ENCODE measurements at places on chromosomes 7 and 10.

DNA sequence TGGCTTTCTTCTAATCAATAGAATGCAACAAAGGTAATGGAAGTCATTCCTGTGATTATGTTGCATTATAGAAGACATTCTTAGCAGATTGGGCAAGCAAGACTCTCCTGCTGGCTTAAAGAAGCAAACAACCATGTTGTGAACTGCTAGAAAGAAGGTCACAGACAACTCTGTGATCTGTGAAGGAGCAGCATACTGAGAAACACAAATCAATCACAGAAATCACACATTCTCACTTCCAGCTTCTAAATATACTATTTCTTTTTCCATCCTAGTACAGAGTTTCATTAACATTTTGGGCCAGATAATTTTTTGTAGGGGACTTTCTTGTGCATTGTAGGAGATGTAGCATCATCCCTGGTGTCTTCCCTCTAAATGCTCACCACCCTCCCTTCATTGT is 28.0 kb upstream of the PALS2 start:
- DNase-seq: no peak

GRCh38 chr10:27383595-27384542 is 120.2 kb upstream of the RAB18 start:
- no peak for DNase-seq

DNA sequence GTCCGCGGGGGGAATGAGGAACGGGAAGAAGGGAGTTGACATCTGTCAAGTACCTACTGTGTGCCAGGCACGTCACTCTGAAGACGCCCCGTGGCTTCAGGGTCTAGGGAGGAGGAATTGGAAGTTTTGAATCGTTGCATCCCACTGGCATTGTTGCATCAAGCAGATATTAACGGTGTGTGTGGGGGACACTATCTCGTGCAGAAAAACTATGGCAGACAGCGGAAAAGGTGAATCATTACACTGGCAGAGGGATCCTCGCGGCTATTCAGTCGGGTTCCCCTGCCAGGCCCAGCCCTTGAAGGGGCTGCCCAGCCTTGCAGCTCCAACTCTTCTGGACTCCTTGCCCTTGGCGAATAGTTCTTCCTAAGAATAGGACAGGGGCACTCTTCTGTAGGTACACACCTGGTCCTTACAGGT is 1.0 kb upstream of the KIAA1549 start:
- no peak for DNase-seq

DNA sequence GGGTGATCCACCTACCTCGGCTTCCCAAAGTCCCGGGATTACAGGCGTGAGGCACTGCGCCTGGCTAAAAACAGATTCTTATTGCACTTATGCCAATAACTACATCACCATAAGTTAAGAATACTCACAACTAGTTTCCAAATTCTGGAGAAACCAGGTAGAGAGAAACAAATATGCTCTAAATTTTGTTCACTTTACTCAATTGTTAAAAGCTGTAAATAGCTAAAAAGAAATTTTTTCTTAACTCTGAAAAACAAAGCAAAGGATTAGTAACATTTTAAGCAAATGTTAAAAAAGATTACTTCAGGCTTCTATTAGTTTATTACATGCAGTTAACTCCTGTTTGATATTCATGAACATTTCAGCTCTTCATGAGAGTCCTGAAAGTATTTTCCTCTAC is 28.3 kb upstream of the ZMIZ2 start:
- no peak for DNase-seq

GRCh38 chr7:21934808-21935207 is 10.9 kb downstream of the CDCA7L start:
- DNase-seq: no peak

DNA sequence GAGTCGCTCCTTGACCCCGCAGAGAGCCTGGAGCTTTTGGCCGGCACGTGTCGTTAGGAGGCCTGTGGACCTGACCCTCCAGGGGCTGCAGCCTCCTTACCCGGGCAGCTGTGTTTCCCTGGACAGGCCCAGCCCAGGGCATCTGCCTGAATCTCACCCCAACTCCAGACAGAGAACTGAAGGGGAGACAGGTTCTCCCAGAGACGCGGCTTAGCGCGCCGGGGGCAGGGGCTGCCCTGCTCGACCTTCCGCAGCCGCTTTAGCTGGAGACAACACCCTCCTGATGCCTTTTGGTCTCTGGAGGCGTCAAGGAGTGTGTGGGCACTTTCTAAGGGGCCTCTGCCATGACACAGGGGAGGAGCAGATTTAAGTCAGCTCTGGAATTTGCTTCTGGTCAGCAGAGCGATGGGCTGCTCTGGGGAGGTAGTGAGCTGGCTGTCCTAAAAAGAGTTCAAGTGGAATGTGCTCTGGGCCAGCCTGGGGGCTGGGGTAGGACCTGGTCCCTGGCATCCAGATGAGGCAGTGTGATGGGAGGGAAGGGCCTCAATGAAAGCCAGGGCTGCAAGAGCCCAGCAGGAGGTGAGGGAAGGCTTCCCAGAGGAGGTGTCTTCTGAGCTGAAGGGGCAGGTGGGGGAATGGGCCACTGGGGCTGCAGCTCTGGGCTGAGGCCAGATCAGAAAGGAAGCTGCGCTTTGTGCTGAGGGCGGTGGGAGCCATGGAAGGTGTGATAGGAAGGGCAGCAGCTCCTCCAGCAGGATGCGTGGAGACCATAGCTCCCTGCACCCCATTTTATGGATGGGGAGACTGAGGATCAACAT is 5.8 kb downstream of the GRIFIN start:
- DNase-seq: no peak

All from femur (tissue), 1 donor.